ENCODE measurements at places on chromosomes 7 and 10.
A peak's percentile ranks its signal among the peaks of the same experiment; 100 is the strongest.

DNA sequence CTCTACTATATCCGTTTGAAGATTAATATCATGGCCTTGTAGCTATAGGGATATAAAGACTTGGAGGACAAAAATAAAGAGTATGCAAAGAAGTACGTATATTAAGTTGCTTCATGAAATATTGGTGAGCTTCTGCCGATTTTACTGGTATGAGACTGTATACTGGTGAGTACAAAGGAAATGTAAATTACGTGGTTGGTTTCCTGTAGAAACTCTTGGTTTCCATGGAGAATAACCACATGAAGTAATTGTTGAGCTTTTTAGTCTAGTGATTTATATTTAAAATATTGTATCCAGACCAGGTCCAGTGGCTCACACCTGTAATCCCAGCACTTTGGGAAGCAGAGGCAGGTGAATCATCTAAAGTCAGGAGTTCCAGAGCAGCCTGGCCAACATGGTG lies 32.2 kb upstream of the GLI3 start:
- DNase-seq: no peak

DNA sequence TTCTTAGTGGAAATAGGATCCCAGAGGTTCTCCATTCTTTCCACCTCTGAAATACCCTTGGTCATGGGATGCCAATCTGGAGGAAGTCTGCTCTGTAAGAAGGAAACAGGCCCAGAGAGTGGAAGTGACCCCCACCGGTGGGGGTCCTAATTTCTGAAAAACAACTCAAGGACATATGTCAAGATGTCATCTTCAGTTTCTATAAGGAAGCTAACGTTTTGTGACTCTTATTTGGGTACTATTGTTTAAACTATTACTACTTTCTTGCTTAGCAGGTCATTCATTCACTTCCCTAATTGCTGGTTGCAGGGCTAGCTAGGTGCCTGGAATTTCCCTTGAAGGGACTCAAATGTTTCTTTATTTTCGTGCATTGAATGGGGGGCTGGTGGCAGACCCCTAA lies 1.9 kb upstream of the ZNF775 start:
- DNase-seq: no peak

DNA sequence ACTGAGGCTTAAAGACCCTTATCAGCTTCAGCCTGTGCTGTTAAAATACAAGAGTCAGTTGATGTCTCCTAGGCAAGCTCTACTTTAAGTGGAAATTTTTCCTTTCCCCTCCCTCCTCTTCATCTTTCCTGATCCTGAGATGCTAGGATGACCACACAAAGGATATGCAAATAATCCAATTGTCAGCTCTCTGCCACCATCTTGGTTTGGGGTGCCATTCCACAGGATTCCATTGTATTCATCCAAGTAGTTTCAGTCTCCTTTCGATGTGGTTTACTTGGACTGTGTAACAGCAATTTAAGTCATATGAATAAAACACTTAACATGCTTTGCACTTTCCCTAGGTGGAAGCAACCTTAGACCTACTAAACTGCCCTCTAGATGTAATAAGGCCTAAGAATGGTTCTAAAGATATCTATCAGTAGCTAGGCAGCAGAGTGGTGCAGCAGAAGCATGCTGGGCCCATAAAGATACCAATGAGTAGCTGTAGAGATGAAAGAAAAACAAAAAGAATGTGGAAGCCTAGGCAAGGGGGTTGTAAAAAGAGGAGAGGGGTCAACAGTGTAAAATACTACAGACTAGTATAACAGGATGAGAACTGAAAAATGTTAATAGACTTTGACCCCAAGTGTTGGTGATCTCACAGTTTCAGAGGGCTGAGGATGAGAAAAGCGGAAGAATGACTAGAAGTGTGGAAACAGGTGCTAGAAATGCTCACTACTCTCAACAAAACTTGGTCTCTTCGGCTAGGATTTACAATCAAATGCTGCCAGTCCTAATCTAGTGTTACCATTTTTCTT lies 2.4 kb upstream of the CFAP69 start:
- DNase-seq: no peak

DNA sequence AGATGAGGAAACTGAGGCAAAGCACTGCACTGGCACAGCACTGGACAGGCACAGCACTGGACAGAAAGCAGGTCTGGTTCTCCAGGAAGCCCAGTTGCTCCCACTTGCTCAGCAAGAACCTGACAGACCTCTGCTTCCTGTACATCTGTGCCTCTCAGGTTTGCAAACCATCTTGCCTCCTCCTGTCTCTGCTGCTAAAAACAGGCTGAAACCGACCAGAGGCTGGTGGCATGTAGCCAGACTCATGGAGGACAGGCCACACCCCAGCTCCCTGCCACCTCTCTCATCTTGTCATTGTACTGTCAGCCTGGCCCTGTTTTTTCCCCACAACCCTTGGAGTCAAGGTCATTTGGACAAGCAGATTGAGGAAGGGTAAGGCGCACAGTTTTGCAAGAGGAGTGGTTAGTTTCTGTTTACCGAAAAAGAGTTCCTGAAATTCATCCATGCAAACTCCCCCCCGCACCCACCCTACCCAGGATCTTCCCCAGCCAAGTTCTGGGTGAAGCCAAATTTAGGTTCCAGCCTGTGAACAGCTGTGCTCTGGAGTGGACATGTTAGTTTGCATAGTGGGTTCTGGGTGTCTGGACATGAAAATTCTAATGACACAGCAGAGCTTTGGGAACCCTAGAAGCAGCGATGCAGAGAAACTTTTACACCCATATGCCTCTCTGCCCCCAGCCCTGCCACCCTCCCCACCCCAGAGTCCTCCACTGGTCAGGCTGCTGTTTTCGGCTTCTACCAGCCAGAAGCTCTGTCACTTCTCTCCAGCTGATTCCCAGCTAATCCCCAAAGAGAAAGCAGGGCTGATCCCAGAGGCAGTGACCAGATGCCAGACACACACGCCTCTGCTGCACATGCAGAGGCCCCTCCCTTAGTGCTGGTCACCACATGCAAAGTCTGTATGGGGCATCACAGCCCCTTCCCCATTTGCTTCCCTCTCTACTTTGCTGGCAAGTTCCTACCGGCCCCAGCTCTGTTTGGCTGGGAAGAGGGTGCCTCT lies 8.5 kb upstream of the C10orf105 start:
- DNase-seq: no peak

DNA sequence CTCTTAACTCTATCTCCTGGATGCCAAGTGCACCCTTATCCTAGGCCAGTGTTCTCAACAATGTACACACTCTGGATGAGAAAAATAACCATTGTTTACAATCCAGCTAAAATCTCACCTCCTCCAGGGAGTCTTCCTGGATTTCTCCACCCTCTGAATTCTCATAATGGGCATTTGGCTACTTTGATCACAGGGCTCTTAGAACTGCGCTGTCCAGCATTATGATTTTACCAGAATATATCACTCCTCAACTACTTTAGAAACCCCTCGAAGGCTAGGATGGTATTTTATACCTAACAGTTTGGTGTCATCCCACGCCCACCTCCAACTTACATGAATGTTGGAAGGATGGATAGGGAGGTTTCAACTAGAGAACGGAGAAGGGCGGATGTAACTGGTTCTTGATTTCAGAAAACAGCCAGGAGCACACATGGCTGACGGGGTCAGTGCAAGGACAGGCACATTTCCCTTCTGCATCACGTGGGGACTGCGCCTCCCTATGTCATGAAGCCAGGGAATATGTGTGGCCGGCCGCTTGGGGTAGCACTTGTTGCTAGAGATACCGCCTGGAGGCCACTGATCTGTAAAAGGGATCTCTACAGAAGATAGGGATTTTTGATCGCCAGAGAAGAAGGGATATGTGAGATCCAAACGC lies 1.2 kb upstream of the ATP6V0E2 start:
- DNase-seq: no peak

- peak; percentile 68 for DNase-seq
Measured at GRCh38 chr10:15209827-15210509, 41.5 kb upstream of the NMT2 start.

- no peak for DNase-seq
Measured at GRCh38 chr7:18059171-18059570, 31.5 kb upstream of the PRPS1L1 start.

DNA sequence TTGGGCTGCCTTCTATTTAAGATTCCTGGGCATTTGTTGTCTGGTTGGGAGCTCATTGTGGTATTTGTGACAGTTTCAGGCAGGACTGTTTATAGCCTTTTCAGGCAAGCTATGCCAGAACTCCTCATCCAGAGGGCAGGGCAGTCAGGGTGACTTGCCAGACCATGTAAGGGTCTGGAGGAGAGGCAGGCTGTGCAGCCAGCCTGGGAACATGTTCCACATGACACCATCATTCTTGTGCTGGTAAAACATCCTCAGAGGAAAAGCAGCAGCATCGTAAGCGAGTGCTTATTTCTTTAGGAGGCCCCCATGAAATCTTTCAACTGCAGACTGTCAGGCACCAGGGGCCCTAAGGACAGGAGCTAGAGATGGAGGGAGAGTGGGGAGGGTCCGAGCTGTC lies 44.0 kb upstream of the SORBS1 start:
- DNase-seq: no peak

- no peak for DNase-seq
Measured at GRCh38 chr10:34405611-34406462, 409.3 kb downstream of the PARD3 start.

DNA sequence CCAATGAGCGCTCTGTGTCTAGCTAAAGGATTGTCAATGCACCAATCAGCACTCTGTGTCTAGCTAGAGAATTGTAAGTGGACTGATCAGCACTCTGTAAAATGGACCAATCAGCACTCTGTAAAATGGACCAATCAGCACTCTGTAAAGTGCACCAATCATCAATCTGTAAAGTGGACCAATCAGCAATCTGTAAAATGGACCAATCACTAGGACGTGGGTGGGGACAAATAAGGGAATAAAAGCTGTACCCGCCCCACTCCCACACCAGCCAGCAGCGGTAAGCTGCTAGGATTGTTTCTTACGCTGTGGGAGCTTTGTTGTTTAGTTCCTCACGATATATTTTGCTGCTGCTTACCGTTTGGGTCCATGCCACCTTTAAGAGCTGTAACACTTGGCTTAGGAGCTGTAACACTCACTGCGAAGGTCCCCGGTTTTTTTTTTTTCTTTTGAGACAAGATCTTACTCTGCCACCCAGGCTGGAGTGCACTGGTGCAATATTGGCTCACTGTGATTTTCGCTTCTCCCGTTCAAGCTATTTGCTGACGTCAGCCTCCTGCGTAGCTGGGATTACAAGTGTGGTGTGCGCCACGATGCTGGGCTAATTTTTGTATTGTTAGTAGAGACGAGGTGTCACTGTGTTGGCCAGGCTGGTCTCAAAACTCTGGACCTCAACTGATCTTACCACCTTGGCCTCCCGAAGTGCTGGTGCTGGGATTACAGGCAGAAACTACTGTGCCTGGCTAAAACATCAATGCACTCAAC lies 184.8 kb downstream of the PTPN20 start:
- no peak for DNase-seq

DNA sequence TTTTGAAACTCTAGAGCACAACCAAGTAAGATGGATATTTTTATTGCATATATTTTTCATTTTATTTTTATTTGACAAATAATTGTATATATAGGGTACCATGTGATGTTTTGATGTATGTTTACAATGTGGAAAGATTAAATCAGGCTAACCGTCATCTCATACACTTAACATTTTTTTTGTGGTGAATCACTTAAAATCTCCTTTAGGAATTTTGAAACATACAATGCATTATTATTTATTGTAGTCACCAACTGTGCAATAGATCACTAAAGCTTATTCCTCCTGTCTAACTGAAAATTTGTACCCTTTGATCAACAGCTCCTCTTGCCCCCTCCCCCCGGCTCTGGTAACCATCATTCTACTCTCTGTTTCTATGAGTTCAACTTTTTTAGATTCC lies 77.2 kb downstream of the DNAH11 start:
- DNase-seq: no peak

Data from iPS DF 6.9 (cell line).